ENCODE measurements at places on chromosomes 1 and 21.

- no peak for DNase-seq
Measured at GRCh38 chr1:97500760-97501159, 420.1 kb downstream of the DPYD start.

DNA sequence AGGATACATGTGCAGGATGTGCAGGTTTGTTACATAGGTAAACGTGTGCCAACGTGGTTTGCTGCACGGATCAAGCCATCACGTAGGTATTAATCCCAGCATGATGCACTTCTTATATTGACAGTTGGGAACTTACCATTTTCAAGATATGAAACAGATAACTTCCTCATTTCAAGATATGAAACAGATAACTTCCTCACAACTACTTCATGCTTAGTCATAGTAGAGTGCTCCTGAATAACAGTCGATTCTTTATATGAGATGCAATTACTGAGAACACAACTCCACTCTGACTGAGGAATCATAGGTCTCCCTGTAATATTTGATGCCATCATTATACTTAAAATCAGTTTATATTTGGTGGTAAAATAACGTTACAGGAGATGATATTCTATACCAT, 1124.3 kb downstream of the AMY1C start:
- DNase-seq: no peak

- DNase-seq: no peak
Measured at GRCh38 chr1:1578371-1578940, 3.8 kb upstream of the SSU72 start.

DNA sequence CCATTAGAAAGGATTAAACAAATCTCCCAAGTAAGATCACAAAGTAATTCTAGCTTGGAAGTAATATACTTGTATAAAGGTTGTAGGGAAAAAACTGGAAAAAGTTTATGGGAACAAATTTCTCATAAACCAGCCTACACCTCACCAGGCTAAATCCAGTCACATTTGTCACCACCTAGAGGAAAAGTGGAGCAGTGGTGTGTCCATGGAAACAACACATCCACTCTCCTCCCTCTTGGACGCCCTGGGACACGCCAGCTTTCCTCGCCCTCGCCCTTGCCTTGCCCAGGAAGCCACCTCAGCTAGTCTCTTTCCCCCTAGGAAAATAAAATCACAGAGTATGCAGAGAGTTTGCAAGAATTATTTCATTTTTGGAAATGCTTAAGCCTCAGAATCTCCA, 2.2 kb downstream of the PALMD start:
- no peak for DNase-seq

GRCh38 chr1:24932284-24932683, 2.2 kb upstream of the RUNX3 start:
- DNase-seq: no peak

- no peak for DNase-seq
Measured at GRCh38 chr1:212606395-212607205, 2.0 kb upstream of the ATF3 start.

Measured in amniotic epithelial cell (primary cell).